ENCODE measurements at places on chromosomes 4 and X.

DNA sequence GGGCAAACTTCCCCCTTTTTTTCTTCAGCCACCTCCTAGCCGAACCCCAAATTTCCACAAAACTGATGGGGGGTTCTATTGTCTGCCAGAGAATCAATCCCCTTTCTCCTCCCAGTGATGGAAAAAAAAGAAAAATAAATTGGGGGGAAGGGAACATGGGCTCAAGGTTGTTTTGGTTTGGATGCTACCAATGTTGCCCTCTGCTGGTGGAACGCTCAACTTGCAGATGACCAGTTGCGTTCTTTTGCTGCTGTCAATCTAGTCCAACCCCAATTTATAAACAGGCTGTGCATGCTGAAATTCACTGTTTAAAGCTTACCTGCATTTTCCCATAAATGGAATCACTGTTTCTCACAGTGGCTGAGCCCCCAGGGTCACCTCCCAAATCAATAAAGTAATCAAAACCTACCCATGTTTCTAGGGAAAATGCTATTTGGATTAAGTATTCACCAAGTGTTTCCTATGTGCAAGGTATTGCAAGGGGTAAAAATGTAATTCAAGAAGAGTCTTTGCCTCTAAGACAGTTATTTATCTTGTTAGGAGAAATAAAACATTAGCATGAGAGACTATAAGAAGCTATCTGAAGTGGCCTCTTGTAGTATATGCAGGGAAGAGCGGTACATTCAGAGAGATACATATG lies 116.7 kb upstream of the TMEM164 start:
- H3K4me3 ChIP-seq: no peak overlapping the region
- DNase-seq: peak; percentile 53
- H3K36me3 ChIP-seq: no peaks in the 10 kb centered on the region
- no peaks in the 10 kb centered on the region for H3K4me1 ChIP-seq

DNA sequence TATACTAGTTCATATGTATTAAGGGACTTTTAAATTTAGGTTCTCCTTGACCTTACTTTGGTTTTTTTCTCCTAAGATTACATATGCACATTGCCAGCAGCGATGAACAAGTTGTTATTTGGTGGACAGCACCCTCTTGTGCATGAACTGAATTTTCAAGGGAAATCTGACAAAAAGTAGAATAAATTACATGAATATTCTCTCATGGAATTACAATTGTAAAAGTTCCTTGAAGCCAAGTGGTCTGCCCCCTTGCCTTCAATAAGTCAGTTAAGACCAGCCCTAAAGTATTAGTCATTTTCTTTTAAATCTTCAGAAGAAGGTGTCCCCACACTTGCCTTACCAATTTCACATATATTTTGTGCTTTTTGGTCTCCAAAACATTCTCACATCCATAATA lies 30.7 kb upstream of the SMARCA5 start:
- peak; percentile 72 for DNase-seq
- no peaks in the 10 kb centered on the region for H3K4me1 ChIP-seq
- no peak overlapping the region for H3K27ac ChIP-seq

DNA sequence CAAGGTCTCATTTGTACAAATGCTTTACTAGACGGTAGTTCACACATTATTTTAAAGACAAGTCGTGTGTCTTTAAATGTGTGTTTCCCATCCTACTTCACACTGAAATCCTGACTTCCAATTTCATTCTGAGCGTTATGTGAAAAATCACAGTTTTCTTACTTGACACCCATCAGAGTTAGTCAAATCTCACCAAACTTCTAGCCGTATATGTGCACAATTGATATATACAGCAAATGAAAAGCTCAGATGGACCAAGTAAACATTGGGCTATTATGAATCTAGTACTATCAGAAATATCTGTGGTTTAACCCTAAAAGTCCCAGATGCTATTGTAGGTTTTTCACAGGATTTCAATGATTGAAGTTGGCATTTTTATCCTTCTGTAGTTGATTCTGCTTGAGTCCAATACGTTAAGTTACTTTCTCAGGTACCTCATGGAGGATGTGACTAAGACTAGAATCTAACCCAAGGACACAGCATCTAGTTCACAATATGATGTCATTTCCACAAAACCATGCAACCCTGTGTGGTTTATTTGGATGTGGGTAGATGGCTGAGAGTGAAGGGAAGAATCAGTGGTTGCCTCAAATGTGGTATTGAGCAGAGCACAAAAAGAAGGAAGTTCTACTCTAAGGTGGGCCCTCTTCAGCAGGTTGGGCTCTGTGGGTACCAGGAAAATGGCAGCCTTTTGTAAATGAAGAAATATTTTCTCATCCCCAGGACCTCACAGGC lies 22.1 kb upstream of the TRIM60 start:
- no peak overlapping the region for H3K4me3 ChIP-seq

- H3K27me3 ChIP-seq: peaks cover 10% of the 10 kb centered on the region
- DNase-seq: peak; percentile 31
- peak overlapping the region; percentile 3 for H3K4me3 ChIP-seq
- no peaks in the 10 kb centered on the region for H3K36me3 ChIP-seq
- H3K27ac ChIP-seq: no peak overlapping the region
These were observed 3.2 kb downstream of the EFNB1 start for GRCh38 chrX:68832101-68832416.

- no peak overlapping the region for H3K27ac ChIP-seq
- no peaks in the 10 kb centered on the region for H3K4me1 ChIP-seq
- H3K4me3 ChIP-seq: no peak overlapping the region
- H3K27me3 ChIP-seq: no peaks in the 10 kb centered on the region
- no peak for DNase-seq
These were observed 284.8 kb downstream of the AFF2 start for GRCh38 chrX:148785256-148785655.

GRCh38 chrX:30612250-30612655 lies 34.7 kb upstream of the TASL start:
- H3K27me3 ChIP-seq: no peaks in the 10 kb centered on the region
- no peaks in the 10 kb centered on the region for H3K36me3 ChIP-seq
- H3K4me3 ChIP-seq: no peak overlapping the region
- H3K4me1 ChIP-seq: no peaks in the 10 kb centered on the region
- no peak for DNase-seq

DNA sequence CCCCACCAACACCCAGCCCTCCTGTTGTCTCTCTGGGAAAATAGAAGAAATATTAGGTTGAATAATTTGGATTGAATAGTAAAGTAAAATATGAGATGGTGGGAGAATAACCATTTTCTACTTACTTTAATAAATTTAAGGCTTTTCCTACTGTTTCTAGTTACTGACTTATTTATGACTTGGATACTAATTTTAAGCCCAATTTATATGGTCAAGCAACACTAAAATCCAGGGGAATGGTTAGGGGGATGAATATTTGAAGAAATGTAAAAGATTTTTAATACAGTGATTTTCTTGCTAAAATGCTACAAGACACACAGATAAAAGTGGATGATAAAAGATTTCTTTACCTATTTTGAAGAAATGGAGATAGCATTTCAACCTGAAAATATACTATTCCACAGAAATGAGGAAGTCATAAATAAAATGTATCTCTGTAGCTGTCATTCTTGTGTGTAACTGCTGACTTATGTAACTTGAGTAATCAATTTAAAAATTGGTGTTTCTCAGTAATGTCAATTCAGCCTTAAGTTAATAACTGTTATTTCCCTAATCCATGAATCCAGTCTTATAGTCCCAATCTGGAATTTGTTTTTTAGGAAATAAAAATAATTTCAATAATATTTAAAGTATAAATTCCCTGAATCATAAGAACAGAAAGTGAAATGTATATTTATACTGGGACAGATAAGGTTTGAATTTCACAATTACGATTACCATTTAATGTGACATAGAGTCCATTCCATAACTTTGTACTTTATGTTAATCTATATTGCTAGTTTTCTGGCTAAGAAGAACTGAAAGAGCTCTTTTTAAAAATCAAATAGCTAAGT lies 24.3 kb upstream of the IL2 start:
- no peak overlapping the region for H3K4me3 ChIP-seq
- DNase-seq: no peak
- no peaks in the 10 kb centered on the region for H3K36me3 ChIP-seq
- H3K27ac ChIP-seq: no peak overlapping the region

- H3K4me1 ChIP-seq: no peaks in the 10 kb centered on the region
- H3K27ac ChIP-seq: no peak overlapping the region
- no peaks in the 10 kb centered on the region for H3K36me3 ChIP-seq
- no peak overlapping the region for H3K4me3 ChIP-seq
- no peaks in the 10 kb centered on the region for H3K27me3 ChIP-seq
These were observed 3.5 kb downstream of the GNRHR start for GRCh38 chr4:67750691-67751090.

- H3K27me3 ChIP-seq: no peaks in the 10 kb centered on the region
- no peak overlapping the region for H3K27ac ChIP-seq
- H3K36me3 ChIP-seq: no peaks in the 10 kb centered on the region
- DNase-seq: peak; percentile 4
- no peak overlapping the region for H3K4me3 ChIP-seq
- no peaks in the 10 kb centered on the region for H3K4me1 ChIP-seq
These were observed 250.6 kb downstream of the SNCA start for GRCh38 chr4:89586318-89586717.

DNA sequence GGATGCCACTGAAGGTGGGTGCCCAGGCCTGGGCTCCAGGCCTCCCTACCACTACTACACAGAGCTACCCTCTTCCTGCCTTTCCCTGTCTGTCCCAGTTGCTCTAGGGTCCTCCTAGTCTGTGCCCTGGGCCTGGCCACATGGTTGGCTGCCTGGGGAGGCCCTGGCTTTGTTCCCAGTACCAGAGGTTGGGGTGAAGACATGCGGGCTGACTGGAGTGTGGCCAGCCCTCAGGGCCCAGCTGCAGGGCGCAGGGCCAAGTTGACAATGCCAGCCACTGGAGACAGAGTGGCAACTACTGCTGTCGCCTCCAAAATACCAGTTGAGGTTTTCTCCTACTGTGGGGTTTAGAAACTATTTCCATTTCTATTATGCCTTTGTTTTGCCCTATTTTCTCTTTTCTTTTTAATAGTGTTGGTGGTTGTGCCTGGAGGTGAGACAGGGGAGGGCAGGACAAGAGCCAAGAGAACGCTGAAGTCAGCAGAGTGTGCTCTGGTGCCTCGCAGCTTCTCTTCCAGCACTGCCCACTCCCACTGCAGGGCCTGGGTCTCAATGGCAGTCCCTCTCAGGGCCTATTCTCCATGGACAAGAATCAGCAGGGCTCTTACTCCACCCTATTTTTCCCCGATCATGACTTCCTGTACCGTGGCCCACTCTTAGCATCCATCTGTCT lies 32.2 kb upstream of the XPNPEP2 start:
- no peaks in the 10 kb centered on the region for H3K27me3 ChIP-seq
- no peaks in the 10 kb centered on the region for H3K4me1 ChIP-seq
- no peak for DNase-seq
- H3K36me3 ChIP-seq: no peaks in the 10 kb centered on the region
- H3K27ac ChIP-seq: no peak overlapping the region
- H3K4me3 ChIP-seq: no peak overlapping the region

DNA sequence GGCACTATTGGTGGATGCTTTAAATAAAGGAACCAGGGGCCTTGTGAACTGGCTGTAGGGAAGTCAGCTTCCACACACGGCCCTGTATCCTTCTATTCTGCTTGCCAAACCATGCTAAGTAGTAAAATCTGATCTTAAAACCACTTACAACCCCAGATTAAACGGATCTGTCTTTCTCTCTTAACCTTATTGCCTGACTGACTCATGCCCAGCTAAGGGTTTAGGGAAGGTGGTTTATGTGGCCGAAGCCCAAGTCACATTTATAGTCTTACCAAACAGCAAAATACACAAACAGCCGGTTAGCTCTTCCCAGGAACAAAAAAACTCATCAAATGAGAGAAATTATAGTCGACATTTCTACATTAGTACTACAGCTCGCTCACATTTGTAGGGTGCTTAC lies 988.4 kb upstream of the TENM3 start:
- no peak for DNase-seq
- no peak overlapping the region for H3K27ac ChIP-seq
- H3K36me3 ChIP-seq: no peaks in the 10 kb centered on the region
- no peak overlapping the region for H3K4me3 ChIP-seq

GRCh38 chr4:83613023-83613422 lies 77.1 kb downstream of the GPAT3 start:
- no peaks in the 10 kb centered on the region for H3K27me3 ChIP-seq
- DNase-seq: no peak
- no peaks in the 10 kb centered on the region for H3K36me3 ChIP-seq
- H3K27ac ChIP-seq: no peak overlapping the region

- no peaks in the 10 kb centered on the region for H3K4me1 ChIP-seq
- no peak for DNase-seq
- no peaks in the 10 kb centered on the region for H3K36me3 ChIP-seq
- H3K4me3 ChIP-seq: no peak overlapping the region
- no peak overlapping the region for H3K27ac ChIP-seq
These were observed 37.4 kb upstream of the NDST3 start for GRCh38 chr4:117996891-117997290.

DNA sequence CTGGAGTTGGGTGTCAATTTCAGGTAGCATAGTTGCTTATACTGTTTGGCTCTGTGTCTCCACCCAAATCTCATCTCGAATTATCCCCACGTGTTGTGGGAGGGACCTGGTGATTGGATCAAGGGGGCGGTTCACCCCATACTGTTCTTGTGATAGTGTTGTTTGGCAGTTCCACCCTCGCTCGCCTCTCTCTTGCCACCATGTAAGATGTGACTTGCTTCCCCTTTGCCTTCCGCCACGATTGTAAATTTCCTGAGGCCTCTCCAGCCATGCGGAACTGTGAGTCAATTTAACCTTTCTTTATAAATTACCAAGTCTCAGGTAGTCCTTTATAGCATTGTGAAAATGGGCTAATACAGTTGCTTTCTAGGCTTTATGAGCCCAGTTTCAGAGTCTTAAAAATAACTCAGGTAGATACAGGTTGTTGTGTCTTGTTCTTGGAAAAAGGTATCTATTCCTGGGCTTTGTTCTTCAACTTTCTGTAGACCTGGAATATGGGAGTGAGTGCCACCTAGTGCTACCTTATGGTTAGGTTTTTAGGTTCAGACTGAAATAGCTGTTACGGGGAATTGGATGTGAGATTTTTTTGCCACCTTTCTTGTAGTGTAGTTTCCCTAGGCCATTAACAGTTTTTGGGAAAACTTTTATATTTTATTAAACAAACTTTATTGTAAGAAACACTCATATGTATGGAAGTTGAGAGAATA lies 15.6 kb downstream of the PGK1 start:
- no peak for DNase-seq
- no peak overlapping the region for H3K27ac ChIP-seq
- H3K4me3 ChIP-seq: no peak overlapping the region
- H3K27me3 ChIP-seq: no peaks in the 10 kb centered on the region

GRCh38 chr4:105541420-105541819 lies 11.0 kb upstream of the ARHGEF38 start:
- no peak for DNase-seq
- H3K4me3 ChIP-seq: no peak overlapping the region
- no peaks in the 10 kb centered on the region for H3K4me1 ChIP-seq
- no peaks in the 10 kb centered on the region for H3K36me3 ChIP-seq
- no peak overlapping the region for H3K27ac ChIP-seq

DNA sequence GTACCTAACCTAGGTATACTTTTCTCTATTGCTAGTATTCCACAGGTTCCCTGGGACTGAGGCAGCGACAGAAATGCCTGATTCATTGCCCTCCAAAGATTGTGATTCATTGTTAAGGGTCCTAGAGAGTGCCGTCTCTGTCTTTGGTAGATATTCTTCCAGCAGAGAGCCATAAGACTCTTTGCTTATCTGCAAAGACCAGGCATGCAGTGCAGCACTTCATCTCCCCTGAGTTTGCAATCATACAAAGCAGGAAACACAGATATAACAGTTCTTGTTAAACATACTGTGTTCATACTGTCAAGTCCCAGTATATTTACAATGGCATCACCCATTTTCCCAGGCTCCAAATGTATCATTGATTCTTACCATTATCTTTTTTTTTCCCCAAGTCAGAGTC lies 47.7 kb downstream of the KLF8 start:
- H3K4me3 ChIP-seq: no peak overlapping the region
- peaks cover 9% of the 10 kb centered on the region for H3K36me3 ChIP-seq
- no peak for DNase-seq
- no peak overlapping the region for H3K27ac ChIP-seq

Data from trophoblast cell (in vitro differentiated cells and primary cell).